Breast epithelium (tissue), 4 donors: ENCODE measurements at places on chromosomes 16 and 17. TPM values are rescaled to one million over a fixed set of nuclear protein-coding genes. Genes with fewer than 3 reads are reported as not detected.

- no peak for DNase-seq
These were observed at the start of gene RAC3 for GRCh38 chr17:82031303-82031884. TSS of gene RAC3 (plus strand) at chr17:82031678. CDS start at chr17:82031762, 84 bp downstream.

DNA sequence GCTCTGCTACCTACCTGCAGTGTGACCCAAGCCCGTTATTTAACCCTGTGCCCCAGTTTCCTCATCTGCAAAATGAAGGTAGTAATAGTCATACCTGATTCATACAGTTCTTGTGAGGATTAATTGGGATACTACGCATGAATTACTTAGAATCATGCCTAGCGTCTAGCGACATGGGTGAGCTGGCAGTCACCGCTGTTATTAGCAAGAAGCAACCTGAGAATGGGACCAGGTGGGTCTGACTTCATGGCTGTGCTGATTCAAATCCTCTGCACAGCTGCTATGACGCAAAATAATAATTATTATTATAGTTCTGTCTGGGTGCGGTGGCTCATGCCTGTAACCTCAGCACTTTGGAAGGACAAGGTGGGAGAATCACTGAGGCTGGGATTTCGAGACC lies 7.9 kb downstream of the SOCS1 start:
- no peak for DNase-seq

DNA sequence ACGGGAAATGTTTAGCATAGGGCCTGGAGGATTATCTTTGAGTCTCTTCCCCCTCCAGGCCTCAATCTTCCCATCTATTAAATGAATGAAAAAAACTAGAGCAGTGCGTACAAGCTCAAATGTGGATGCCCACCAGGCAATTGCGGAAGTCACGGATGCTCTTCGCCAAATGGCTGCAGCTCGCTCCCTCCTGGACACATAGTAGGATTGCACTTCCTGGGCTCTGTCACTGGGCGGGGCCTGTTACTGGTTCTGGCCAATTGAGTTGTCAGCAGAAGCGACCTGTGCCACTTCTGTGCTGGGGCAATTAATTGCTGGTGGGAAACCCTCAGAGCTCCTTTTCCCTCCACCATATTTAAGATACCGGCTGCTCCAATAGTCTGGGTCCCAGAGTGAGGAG lies 168.2 kb upstream of the IRX6 start:
- DNase-seq = no peak

DNA sequence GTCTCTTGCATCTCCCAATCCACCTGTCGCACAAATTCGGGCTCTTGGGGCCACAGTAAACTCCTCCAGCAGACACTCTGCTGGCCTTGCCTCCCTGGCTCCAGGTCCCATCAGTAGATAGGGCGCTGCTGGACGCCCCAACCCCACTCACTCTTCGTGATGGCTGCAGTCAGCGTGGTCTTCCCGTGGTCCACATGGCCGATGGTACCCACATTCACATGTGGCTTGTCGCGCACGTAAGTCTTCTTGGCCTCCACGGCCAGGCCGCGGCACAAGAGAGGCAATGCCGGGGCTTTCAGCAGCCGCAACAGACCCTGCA lies 428 bp downstream of the TUFM start:
- DNase-seq = no peak

DNA sequence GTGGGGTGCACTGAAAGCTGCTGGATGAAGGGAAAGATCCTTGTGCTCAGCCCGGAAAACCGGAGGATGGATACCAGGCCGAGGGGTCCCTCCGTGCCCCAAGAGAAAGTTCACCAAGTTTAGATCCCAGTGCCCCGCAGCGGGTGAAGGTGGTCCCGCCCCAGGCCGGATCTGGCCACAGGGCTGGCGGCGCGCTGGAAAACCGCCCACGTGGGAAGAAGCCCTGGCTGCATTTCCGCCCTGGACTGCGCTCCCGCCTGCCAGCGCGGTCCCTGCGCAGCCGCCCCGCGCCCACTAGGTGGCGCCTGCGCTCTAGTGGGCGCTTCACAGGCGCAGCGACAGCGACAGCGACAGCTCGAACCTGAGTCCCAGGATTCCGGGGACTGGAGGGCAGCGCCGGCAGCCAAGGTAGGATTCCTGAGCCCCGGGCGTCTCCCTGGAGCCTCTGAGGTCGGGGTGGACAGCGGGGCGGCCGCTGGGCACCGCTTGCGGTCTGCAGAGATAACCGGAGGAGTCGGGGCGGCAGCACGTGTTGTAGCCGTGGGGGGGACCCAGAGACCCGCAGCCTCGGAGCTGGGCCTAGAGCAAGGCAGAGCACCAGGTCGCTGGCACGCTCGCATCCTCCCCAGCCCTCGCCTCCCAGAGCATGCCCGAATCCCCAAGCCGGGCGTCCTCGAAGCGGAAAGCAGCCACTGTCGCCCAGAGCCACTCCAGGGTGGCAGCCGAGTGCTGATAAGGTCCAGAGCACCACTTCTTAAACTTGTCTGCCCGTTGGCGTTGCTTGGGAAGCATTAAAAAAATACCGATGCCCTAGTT lies at the start of gene CHD9:
Gene CHD9, plus strand, starts transcription at position 322 of the 816 bp plus-strand sequence. CDS start 101,099 bp downstream, outside the sequence.
- DNase-seq = peak; percentile 68

- DNase-seq = peak; percentile 75
These were observed 972 bp downstream of the RSAD1 start for GRCh38 chr17:50479522-50480141.

GRCh38 chr17:31673076-31673475 lies 186.0 kb downstream of the COPRS start:
- DNase-seq = no peak

GRCh38 chr16:84628226-84628731 lies 10.4 kb upstream of the COTL1 start:
- DNase-seq = no peak

DNA sequence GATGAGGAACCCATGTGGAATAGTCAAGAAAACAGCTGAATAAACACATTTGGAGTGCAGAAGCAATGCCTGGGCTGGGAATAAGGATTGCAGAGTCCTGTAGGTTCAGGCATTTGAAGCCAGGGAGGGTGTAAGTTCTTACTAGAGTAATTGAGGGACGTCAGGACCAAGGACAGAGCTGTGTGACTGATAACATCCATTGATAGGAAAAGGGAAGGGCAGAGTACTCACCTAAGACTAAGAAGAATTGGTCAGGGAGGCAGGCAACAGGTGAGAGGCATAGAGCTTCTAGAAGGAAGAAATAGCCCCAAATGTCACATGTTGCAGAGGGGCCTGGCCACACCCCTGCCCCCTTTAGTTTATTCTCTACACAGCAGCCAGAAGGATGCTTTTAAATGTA lies 79.8 kb upstream of the TMEM132E start:
- no peak for DNase-seq

DNA sequence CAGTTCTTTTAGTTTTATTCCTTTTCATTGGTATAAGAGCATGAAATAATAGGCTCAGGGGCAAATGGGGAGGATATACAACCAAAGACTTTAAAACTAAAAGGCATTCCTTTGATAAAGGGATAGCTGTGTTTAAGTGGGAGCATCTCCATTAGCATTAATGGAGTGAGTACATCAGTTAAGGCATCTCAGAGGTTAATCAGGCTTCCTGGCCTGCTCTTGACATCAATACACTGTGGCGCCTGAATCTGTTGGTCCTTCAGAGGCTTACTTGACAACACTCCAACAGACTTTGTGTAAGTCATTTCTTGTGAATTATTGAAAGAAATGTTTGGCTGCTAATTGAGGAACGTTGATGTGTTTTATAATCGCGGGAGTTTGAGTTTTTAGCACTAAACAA lies 230.7 kb downstream of the BCAS3 start:
- DNase-seq = no peak

- DNase-seq = no peak
These were observed 4.7 kb upstream of the CMTR2 start for GRCh38 chr16:71293919-71294318.

GRCh38 chr17:43814714-43815113 lies 18.2 kb downstream of the MPP3 start:
- DNase-seq = no peak

DNA sequence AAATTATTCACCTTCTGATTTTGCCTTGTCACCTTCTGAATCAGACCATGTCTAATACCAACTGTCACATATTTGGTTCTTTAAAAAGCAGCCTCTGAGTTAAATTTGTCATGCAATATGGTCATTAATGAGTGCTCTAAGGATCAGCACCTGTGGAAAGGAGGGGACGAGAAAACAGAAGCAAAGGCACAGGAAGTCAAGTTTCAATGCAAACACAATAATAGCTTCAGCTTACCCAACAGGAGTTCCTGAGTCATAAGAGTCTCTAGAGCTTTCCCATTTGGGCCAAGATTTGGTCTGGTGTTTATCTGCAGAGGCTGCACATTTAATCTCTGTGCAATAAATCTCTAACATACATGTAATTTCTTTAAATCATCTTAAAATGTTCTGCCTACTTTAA lies 889.8 kb downstream of the CDH8 start:
- DNase-seq = no peak

AP1G1 gene
- total RNA-seq = 65.8 TPM

CCL22 gene
- total RNA-seq = 0.15 TPM

SPAG5 gene
- total RNA-seq = 4.1 TPM

EME1 gene
- 0.29 TPM for total RNA-seq

BRICD5 gene
- 1.4 TPM for total RNA-seq
